ENCODE measurements at places on chromosomes 5 and 9. TPM values are rescaled to one million over a fixed set of nuclear protein-coding genes. Genes with fewer than 3 reads are reported as not detected.

Gene SPINK7
- not detected for total RNA-seq

Gene PCDHB15
- not detected for total RNA-seq

Gene GARIN3
- not detected for total RNA-seq

Gene WNK2
- total RNA-seq, result 0.22 TPM

Gene TAS2R1
- not detected for total RNA-seq

Gene ORM2
- not detected for total RNA-seq

Gene SAP30L
- 54.9 TPM for total RNA-seq

Gene SKP2
- total RNA-seq, result 21.1 TPM

Gene PCDHB2
- total RNA-seq, result not detected

Gene ITGA1
- 0.37 TPM for total RNA-seq

Gene C8G
- total RNA-seq, result 1.1 TPM

Gene ROR2
- total RNA-seq, result 0.12 TPM

Gene FAM151B
- total RNA-seq, result 0.32 TPM

Gene HARS1
- 56.5 TPM for total RNA-seq

Gene MLANA
- not detected for total RNA-seq

Gene CORO2A
- 27.0 TPM for total RNA-seq

Gene FAM221B
- total RNA-seq, result not detected

Gene LOX
- 0.25 TPM for total RNA-seq

Gene KIF20A
- 0.91 TPM for total RNA-seq

Gene PIK3R1
- total RNA-seq, result 366 TPM

Gene MARCOL
- total RNA-seq, result not detected

Gene PCDHGA8
- total RNA-seq, result not detected

Gene PITX1
- total RNA-seq, result not detected

Gene CNTLN
- 0.52 TPM for total RNA-seq

Gene SLC25A2
- 0.74 TPM for total RNA-seq

Gene GAS1
- total RNA-seq, result 0.12 TPM

Gene C5orf58
- not detected for total RNA-seq

Gene BRD8
- 20.9 TPM for total RNA-seq

Gene FBP2
- not detected for total RNA-seq

Gene NFX1
- 36.8 TPM for total RNA-seq

Gene SYK
- 0.81 TPM for total RNA-seq

Gene ATG10
- total RNA-seq, result 7.5 TPM

Gene FST
- not detected for total RNA-seq

Gene MEIKIN
- not detected for total RNA-seq

Gene TEX48
- total RNA-seq, result not detected

Gene OBP2B
- not detected for total RNA-seq
